ENCODE measurements at places on chromosomes 16 and 17.

GRCh38 chr17:15238057-15238456, 27.1 kb downstream of the PMP22 start:
- no peak for DNase-seq

- no peak for DNase-seq
These were observed 35.5 kb upstream of the ZC3H18 start for GRCh38 chr16:88534638-88535190.

DNA sequence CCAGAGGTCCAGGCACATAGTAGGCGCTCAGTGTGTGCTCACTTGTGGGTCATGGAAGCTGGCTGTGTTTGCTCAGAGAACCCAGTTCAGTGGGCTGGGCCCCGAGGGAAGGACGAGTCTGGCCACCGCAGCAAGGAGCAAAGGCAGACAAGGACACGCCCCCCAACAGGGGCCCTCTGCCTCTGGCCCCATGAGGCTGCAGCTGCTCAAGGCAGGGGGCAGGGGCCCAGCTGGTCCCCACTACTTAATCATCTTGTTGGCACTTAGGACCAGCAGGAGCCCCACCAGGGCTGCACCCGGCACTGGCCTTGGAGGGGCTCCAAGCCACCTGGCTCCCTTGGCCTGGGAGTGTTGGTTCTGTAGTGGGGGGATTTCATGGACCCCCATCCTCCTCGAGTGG, 16.1 kb downstream of the KCNJ12 start:
- DNase-seq = no peak

GRCh38 chr16:81073560-81074330, 3.3 kb downstream of the C16orf46 start:
- no peak for DNase-seq

GRCh38 chr17:57372156-57372555, 115.8 kb downstream of the MSI2 start:
- no peak for DNase-seq

GRCh38 chr17:2138318-2138717, 83.4 kb downstream of the HIC1 start:
- no peak for DNase-seq

DNA sequence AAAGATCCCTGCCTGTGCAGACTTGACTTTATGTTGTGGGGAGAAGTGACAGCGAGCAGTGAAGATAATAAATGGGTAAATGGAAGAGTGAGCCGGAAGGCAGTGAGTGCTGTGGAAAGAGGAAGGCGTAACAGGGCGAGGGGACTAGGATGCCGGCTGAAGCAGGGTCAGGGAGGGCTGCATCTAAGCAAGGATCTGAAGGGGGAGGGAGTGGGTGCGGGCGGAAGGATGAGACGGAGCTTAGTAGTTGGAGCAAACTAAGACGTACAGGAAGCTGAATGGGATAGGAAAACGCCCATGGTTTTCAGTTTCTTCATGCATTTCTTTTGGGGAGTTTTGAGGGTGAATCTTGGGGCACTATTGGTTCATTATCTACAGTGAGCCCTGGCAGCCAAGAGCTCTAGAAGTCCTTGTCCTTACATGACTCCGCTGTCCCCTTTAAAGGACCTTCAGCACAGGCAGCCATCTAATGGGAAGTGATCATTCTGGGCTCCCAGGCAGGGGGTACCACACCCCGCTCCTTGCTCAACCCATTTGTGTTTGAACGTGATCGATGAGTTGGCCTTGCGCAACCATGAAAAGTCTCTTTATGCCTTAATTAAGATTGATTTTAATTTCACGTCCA, 10.4 kb upstream of the NAT9 start:
- no peak for DNase-seq

GRCh38 chr16:17303101-17303500, 167.7 kb downstream of the XYLT1 start:
- DNase-seq = no peak

- DNase-seq = no peak
These were observed 34.3 kb downstream of the CPSF4L start for GRCh38 chr17:73227379-73227778.

DNA sequence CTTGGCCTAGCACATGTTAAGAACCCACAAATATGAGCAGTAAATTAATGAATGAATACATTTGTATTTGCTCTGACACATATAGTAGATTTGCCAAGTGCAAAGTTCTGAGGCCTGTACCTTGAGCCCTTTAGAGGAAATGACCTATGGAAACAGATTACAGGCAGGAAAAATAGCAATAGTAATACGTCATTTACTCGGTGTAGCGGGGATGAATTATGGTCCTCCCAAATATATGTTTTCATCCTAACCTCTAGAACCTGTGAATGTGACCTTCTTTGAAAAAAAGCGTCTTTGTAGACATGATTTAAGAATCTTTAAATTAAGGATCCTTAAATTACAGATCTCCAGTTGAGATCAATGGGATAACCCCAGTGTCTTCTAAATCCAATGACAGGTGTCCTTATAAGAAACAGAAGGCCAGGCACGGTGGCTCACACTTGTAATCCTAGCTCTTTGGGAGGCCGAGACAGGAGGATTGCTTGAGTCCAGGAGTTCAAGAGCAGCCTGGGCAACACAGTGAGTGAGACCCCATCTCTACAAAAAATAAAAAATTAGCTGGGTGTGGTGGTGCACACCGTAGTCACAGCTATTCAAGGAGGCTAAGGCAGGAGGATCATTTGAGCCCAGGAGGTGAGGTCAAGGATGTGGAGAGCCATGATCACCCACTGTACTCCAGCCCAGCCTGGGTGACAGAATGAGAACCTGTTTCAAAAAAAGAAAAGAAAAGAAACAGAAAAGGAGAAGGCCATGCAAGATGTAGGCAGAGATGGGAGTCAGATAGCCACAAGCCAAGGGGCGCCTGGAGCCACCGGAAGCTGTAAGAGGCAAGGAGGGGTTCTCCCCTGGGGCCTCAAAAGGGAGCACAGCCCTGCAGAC, 5.1 kb upstream of the ITPRIPL2 start:
- DNase-seq = no peak

DNA sequence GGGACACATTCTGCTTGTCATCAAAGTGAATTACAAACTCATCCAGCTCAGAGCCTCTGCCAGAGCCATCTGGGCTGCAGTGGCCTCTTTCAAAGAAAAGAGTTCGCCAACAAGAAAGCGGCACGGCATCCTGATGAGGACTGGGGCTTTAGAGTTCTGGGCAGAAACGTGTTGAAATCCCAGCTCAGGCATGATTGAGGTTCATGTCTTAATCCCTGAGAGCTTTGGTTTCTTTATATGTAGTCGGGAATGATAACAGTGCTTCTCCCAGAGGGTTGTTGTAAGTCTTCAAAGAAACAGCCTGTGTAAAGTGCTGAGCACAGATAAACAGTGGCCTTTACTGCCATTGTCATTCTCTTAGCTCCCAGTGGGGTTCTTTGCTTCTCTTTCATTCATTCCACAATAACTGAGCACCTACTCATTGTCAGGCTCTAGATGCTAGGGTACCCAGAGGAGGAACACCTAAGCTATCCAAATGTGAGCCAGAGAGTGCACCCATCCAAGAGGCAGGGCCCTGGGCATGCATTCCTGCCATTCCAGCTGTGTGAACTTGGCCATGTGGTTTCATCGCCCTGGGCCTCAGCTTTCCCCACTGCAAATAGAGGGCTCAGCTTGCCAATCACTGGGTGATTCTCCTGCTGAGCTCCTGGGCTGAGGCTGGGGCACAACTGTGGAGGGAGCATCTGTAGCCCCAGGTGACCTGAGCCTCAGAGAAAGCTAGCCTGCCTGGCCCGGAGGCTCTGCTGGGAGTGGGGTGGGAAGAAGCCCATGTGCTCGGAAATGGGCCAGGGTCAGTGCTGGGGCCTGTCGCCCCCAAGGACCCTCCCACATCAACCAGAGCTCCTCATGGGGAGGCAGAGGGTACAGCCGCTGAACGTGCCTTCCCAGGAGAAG, 38.3 kb upstream of the CRHR1 start:
- no peak for DNase-seq

DNA sequence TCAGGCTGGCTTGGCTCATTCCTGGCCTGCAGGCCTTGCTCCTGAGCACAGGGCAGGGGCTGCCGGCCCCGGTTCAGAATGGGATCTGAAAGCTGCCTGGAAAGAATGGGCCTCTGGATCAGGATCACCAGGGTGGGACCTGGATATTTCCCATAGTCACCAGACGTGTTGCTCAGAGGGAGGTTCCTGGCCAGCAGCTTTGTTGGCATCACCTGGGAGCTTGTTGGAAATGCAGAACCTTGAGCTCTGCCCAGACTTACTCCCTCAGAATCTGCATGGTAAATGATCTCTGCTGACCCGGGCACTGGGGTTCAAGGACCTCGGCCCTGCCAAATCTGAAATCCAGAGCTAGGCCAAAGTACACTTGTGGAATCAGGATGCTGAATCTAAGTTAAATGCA, 29.5 kb upstream of the MED9 start:
- no peak for DNase-seq

GRCh38 chr17:43609613-43610385, 51.9 kb downstream of the MEOX1 start:
- DNase-seq = no peak

GRCh38 chr16:48635199-48635718, 25.3 kb upstream of the N4BP1 start:
- no peak for DNase-seq

GRCh38 chr16:25134166-25134700, 22.7 kb downstream of the LCMT1 start:
- no peak for DNase-seq

Measured in breast epithelium (tissue), 4 donors.